ENCODE measurements at places on chromosomes 4 and X.

- peak; percentile 29 for DNase-seq
Measured at GRCh38 chrX:45070116-45071007, 130.3 kb downstream of the DIPK2B start.

GRCh38 chrX:56343219-56343618 is 111.1 kb downstream of the KLF8 start:
- DNase-seq, result no peak

- no peak for DNase-seq
Measured at GRCh38 chr4:87521757-87522374, 7.3 kb downstream of the SPARCL1 start.

- peak; percentile 26 for DNase-seq
Measured at GRCh38 chrX:102934624-102935023, 2.4 kb upstream of the RAB40AL start.

- DNase-seq, result no peak
Measured at GRCh38 chr4:112038861-112039260, 106.4 kb upstream of the FAM241A start.

DNA sequence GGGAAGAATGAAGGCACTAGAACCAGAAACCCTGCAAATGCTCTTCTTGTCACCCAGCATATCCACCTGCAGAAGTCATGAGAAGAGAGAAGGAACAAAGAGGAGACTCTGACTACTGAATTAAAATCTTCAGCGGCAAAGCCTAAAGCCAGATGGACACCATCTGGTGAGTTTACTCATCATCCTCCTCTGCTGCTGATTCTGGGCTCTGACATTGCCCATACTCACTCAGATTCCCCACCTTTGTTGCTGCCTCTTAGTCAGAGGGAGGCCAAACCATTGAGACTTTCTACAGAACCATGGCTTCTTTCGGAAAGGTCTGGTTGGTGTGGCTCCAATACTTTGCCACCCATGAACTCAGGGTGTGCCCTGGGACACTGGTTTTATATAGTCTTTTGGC is 181.7 kb downstream of the AR start:
- no peak for DNase-seq

DNA sequence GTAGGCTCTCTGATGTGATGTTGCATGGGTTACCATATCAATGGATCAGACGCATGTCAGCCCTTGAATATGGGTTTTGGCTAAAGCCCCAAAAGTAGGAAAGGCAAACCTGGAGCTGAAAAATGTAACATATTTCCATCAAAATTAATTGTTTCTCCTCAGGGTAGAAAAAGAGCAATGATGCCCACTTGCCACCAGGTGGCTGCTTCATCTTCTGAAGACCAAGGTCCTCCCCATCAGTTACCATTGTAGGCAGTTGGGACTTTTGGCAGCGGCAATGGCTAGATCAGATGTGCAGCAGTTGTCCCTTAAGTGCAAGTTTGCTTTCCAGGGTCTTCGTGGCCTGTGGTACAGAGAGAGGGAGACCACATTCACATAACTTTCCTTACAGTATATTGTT is 118.2 kb downstream of the NAF1 start:
- DNase-seq, result peak; percentile 14

DNA sequence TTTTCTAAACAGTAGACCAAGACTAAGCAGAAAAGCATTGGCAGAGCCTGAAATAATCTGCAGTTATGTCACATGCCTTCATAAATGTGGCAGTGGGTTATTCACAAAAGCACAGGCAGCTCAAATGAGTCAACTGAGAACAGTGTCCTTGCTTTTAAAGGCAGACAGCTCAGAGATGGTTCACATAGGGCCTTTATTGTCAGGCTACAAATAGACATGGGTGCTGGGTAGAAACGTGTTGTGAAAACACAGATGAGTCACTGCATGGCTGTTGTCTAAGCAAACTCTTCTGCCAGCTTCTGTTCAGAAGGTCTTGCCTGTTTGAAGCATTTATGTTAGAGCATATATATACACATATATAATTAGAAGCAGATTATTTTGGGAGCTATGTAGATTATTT is 118.0 kb downstream of the SLC4A4 start:
- DNase-seq, result no peak

GRCh38 chr4:129974730-129975129 is 878.8 kb downstream of the C4orf33 start:
- no peak for DNase-seq

GRCh38 chrX:72107320-72107719 is 24.4 kb downstream of the RTL5 start:
- DNase-seq, result no peak

DNA sequence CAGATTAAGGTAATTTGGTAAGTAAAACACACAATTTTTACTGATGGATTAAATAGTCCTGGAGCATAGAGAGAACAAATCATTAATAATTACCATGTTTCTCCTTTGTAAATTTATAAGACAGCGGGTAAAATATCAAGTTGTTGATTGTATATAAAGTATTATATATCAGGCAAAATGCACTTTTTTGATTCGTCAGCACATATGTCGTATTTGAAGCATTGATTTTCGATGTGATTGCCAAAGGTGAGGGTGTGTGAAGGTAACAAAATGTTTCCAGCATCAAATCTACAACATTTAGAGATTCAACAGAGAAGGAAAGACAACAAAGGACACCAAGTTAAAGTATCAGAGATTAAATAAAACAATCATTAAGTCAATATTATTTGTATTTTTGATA is 1437.8 kb upstream of the ADGRL3 start:
- DNase-seq, result no peak

DNA sequence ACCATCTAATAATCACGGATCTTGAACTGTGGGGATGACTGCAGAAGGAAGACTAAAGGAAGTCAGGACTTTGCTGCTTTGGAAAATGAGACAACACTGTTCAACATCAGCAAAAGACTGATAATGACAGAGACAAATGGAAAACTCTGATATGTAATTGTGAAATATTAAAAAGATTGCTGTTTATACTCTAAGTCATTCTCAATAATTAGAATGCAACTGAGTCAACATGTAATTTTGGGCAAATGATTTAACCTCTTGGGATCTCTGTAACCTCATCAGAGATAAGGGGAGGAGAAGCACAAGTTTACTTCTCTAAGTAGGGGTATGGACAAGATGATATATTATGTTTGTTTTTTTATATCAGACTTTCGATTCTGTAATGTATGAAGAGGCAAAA is 121.9 kb downstream of the GASK1B start:
- DNase-seq, result no peak

GRCh38 chr4:32145987-32146386 is 1425.8 kb downstream of the PCDH7 start:
- DNase-seq, result no peak

GRCh38 chr4:90028460-90028859 is 98.7 kb upstream of the CCSER1 start:
- no peak for DNase-seq

DNA sequence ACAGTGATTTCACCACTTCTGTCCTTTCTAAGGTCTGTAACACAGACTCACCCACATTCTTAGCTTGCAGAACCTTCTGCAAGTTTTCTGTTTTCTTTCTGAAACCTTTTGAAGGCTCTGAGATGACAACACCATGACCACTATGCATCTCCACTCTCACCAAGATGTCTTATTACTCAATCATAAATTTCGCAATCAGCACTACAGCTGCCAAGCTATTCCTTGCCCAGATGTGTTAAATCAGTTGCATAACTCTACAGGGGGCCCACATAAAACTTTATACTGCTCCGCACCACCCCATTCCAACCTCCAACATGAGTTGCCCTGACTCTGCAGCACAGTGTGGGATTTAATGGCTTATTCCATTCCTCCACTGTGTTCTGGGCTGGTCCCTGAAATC is 229.9 kb downstream of the COL25A1 start:
- no peak for DNase-seq

DNA sequence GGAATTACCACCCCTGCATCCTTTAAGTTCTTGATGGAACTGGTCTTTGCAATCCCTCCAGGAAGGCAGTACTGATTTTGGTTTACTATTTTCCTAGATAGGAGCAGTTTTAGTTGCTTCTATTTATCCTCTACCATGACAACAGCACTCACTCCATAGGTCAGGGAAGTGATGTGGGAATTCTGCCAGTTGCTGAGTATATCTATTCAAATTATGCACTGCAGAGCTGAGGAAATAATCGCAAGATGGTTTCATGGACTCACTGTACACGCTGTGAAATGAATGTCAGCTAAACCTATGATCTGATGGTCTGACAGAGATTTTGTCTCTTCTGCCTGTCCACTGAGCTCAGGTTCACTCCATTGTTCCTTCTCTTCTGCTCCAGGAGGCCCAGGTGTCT is 135.8 kb downstream of the FAAH2 start:
- no peak for DNase-seq

DNA sequence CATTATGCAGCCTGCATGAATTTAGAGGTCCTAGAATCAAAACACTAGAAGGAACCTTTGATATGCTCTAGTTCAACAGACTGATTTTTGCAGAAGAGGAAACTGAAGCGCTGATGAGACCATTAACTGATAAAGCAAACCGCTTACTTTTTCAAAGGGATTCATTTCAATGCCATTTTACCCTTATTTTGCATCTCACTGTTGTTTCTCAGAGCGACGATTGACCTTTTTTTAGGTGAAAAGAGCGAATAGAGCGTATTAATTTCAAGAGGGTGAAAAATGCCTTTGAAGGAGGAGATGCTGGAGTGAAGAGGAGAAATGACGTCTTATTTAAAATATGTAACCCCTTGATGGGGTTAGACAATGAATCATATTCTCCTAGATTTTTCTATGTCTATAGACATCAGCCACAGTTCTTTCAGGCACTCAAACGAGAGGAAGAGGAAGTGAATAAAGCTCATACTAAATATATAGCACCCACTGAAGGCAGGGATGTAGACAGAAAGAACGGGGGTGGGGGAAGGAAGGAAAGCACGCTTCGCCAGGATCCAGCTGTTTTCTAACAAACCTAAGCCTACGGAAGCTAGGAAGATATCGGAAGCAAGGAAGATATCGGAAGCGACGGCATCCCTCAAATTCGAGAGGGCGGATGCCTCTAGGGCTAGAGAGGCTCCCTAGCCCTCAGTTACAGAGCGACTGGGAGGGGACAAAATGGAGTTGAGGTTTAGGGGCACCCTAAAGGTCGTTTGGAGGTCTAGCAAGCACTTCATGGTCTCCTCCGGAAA is 848 bp downstream of the ACSL4 start:
- peak; percentile 20 for DNase-seq

DNA sequence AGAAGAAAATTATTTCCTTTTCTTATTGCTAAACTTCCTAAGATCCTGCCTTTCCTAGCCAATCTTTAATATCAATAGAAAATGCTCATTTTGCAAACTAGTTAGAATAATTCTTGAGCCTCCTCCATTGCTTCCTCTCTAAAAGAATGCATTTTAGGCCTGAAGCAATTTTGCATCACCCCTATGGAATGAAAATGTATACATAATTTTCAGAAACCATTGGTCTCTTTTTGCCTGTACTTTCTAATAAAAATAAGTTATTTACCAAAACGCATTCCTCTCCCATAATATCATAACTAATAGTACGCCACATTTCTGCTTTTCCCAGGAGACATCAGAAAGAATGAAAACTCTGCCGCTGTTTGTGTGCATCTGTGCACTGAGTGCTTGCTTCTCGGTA is 1.7 kb downstream of the MUC7 start:
- no peak for DNase-seq

DNA sequence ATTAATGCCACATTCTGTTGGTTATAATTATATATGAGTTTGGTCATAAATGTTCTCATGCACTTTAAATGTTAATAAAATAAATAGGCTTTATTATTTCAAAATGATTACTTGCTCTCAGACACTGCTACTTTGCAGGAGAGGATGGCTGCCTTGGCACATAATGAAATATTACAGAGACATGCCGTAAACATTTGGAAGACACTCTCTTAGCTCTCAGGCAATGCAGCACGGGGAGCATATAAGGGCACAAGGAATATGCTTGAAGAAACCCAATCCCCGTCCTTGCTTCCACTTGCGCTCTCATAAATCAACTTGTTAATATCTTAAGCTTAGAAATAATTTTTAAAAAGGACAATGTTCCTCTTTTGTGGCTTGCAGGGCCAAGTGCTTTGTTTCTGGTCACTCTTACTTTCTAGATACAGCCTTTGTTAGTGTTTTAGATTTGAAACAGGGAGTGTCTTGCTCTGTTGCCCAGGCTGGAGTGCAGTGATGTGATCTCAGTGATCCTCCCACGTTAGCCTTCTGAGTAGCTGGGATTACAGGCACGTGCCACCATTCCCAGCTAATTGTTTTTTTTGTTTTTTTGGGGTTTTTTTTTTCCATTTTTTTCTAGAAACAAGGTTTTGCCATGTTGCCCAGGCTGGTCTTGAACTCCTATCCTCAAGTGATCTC is 445.0 kb downstream of the SPRY1 start:
- no peak for DNase-seq

GRCh38 chr4:113756005-113756410 is 5.5 kb downstream of the CAMK2D start:
- DNase-seq, result no peak

- peak; percentile 77 for DNase-seq
Measured at GRCh38 chr4:40307627-40308497, 27.3 kb upstream of the CHRNA9 start.

DNA sequence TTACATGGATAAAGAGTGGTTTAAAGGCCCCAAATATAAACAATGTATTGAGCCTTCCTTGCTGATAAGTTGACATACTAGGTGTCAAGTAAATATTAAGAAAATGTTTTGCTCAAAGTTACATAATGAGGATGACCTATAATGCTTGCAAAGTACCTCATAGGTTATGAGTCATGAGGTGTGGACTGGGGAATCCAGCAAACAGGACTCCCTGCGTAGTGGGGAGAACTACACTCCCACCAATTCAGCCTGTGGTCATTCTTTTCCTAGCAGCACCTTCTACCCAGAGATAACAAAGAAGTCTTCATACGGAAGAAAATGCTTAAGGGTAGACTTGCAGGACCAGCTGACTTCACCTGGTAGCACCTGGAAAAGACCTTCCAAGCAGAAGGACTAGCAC is 418.9 kb upstream of the CPEB2 start:
- DNase-seq, result no peak

DNA sequence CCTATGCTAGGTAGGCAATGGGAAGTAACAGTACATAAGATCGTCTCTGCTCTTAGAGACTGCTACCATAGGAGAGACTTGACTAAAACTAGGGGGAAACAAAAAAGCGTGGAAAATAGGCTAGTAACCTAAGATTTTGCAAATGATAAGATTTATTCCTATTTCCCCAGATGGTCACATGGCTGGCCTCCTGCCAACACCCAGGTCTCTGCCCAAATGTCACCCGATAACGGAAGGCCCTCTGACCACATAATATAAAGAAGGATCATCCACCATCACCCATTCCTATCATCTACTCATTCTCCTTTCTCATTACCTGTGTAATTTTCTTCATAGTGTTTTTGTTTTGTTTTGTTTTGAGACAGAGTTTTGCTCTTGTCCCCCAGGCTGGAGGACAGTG is 4.7 kb downstream of the LAMP2 start:
- no peak for DNase-seq

- DNase-seq, result peak; percentile 79
Measured at GRCh38 chr4:12633053-12633651, 851.0 kb downstream of the RAB28 start.

- no peak for DNase-seq
Measured at GRCh38 chr4:53931461-53931961, 132.9 kb downstream of the CHIC2 start.

DNA sequence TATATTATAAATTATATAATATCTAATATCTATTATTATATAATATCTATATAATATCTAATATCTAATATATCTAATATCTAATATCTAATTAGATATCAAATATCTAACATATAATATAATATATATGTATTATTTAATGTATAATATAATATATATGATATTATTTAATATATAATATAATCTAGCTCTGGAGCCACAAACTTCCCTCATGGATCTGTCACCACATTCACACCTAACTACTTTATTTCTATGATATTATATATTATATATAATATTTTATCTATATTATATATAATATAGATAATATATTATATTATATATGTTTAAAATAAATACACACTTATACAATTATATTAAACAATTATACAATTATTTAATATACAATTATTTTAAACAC is 667.5 kb downstream of the KCTD8 start:
- DNase-seq, result no peak
